ENCODE measurements at places on chromosomes 3 and 15.

GRCh38 chr3:129934234-129935123 lies 40.0 kb upstream of the TRH start:
- DNase-seq = no peak

DNA sequence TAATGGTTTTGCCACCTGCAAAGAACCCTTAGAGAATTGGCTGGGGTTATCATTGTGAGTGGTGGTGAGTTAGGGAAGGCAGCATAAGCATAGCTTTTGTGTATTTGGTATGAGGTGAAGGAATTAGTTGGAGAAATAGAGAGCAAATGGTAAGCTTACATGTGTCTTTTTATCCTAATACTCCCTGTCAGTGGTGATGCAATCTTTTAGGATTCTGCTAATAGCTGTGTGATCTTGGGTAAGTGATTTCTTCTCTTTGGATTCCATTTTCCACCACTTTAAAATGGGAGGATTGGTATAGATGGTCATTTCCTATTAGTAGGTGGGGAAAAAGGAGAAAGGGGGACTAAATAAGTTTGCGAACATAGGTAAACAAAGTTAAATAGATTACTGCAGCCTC lies 30.9 kb downstream of the PIAS1 start:
- no peak for DNase-seq

- peak; percentile 28 for DNase-seq
Measured at GRCh38 chr3:121592856-121593702, at the start of gene FBXO40. Gene FBXO40, plus strand, starts transcription at chr3:121593379. Its CDS starts 27,197 bp downstream, at chr3:121620576.

DNA sequence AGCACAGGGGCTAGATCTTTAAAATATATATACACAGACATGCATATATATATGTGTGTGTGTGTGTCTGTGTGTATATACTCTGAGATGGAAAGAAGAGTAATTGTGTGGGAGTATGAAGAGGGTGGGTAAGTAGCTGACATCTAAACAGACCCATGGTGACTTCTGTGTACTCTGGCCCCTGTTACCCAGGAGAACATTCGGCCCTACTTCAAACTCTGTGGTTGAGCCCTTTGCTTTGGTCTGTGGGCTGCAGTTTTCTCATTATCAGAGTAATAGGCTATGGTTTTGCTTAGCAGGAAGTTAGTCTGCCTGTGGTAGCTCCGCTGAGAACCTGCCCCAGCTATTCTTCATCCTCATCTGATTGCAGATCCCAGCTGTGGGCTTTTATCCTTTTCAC lies 141.4 kb downstream of the RBPMS2 start:
- no peak for DNase-seq

GRCh38 chr3:99607151-99607550 lies 31.2 kb upstream of the COL8A1 start:
- no peak for DNase-seq

- no peak for DNase-seq
Measured at GRCh38 chr3:63933459-63933858, 21.3 kb upstream of the SCAANT1 start.

DNA sequence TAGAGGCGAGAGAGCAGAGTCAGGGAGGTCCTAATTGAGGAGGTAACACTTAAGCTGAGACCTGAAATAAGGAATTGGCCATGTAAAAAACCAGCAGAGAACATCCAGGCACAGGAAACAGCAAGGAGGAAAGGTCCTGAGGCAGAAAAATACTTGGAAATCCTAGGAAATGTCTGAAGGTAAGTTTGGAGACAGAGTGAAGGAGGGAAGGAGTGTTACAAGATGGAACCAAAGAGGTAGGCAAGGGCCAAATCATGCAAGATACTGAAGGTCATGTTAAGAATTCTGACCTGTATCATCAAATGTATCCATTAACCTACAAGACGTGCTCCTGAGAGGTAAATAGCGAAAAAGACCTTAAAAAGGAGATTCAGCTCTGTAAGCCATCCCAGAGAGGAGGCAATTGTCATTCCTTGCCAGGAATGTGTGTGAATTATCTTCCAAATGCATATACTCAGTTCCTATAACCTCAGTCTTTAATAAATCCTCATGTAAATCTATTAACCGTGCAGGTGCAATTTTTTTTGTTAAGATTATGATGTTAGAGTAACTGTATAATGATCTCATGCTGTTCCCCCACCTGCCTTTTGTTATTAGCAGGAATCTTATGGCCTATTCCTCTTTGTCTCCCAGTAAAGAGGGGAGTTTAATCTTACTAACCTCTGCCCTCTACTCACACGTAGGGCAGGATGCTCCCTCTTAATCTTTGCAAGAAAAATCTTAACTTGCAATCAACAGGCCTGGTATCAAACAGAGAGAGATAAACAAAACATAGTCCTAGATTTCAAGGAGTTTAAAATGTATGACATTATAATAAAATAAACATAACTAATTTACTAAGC lies 166.9 kb downstream of the ULK4 start:
- no peak for DNase-seq

- no peak for DNase-seq
Measured at GRCh38 chr3:10722911-10723310, 93.1 kb upstream of the SLC6A11 start.

- no peak for DNase-seq
Measured at GRCh38 chr15:93159930-93160329, 70.9 kb upstream of the RGMA start.

DNA sequence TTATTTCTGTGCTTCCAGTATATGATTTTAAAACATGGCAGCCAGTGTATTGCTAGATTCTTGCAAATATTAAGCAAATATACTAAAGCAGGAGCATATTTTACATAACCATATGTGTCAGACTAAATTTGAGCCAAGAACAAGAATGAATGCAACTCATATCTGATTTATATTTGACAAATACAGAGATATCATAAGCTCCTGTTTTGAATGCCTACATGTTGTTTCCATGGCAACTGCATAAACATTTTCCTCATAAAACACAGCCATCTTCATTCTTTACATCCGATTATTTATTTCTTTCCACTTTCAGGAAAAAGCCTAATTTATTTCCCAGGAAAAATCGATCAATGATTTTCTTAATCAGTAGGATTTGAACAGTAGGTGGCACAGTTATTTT lies 172.2 kb upstream of the TSPAN3 start:
- DNase-seq = peak; percentile 50

DNA sequence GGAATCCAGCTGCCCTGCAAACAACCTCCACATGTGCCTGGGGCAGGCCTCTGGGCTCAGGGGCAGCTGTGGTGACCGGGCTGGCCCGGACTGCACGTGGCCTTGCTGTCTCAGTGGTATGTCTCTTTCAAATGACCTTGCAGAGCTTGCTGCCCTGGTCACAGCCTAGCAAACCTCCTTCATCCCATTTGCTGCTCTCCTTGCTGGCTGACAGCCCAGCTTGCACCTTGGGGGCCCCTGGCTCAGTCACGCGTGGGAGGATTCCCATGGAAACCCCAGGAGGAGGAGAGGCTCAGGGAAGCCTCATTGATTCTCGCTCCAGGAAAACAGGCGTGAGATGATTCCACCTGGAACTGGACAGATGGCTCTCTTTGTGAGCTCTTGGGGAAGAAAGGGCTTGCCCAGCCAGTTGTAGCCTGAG lies 5.6 kb downstream of the SPSB4 start:
- no peak for DNase-seq

DNA sequence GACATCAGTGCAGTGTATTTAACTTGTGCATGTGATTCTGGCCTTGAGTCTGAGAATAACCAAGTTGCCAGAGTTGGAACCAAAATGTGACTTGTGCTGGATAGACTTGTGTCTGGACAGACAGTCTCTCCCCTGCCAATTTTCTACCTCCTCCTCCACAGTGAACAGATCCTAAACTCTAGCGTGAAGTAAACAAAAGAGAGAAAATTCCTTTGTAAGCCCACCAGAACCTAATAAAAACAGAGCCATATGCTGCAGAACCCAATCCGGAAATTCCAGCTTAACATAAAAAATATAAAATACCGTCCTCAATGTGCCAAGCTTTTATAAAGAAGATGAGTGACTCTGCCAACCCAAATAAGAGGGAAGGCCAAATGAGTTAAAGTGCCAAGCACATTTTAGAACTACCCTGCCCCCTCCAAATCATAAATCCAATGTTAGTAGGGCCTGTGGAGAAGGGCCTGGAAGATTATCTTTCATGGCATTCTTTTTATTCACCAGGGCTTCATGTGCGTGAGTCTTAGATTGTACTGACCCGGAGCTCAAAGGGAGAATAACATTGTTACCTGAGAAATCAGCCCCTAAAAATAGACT lies 344.6 kb upstream of the PROK2 start:
- no peak for DNase-seq

Measured in NCI-H1048 (cell line).